ENCODE measurements at places on chromosomes 6 and 20.

DNA sequence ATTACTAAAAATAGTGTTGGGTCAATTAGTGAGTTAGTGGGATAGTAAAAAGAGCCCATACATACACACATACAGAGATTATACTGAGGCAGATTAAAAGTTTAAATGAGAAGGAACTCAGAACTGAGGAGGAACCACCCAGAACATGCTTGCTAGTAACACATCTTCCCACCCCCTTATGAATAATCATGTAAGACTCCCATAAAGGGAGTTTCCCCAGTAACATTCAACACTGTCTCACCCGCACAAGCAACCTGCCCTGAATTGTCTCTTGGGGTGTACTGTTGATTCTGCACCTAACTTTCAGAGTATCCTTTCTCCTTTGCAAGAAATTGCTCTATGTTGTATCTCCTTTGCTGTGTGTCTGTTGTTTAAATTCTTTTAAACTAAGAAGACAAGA is 11.1 kb upstream of the HLA-DQB2 start:
- no peak for DNase-seq

DNA sequence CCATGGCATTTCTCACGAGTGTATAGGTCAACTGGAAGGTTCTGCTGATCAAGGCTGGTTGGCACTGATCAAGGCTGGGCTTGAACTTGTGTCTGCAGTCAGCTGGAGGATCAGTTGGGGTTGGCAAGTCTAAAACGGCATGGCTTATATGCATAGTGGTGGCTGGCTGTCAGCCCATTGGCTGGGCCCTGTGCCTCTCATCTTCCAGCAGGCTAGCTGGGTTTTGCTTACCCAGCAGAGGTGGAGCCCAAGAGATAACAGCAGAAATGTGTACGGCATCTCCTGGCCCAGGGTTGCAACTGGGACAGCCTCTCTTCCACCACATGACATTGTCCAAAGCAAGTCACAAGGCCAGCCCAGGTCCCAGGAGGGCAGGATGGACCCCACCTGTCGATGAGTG is 158.2 kb downstream of the BMP7 start:
- no peak for DNase-seq

DNA sequence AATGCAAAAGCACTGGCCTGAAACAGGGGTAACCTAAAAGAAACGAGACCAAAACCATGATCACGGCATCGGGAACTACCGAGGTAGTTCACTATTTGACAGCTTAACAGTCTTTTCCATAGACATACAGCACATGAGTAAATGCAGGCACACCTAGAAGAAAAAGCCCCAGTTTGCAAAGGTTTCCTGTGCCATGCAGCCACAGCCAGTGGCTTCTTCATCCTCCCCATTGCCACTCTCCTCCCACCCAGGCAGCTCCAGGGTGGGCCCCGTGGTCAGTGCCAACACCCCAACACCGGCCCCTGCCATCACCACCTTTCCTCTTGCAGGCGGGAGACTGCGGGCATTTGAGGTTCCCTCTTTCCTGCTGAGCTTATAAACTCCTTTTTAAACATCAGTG is 115.4 kb downstream of the SLC23A2 start:
- no peak for DNase-seq

- peak; percentile 81 for DNase-seq
Observed at GRCh38 chr20:2652724-2653555, 508 bp downstream of the NOP56 start.

DNA sequence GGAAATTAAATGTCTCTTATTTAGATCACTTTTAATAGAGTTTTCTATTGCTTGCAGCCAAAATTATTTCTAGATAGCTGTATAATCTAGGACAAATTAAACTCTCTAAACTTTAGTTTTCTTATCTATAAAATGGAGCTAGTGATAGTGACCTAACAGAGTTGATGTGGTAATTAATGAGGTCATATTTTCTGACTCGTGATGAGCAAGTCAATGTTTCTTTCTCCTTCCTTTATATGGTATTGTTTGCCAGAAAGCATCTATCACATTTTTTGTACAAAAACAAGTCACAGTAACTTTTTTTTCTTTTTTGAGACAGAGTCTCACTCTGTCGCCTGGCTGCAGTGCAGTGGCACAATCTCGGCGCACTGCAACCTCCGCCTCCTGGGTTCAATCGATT is 267.7 kb downstream of the FARS2 start:
- no peak for DNase-seq

GRCh38 chr20:45341579-45341938 is 6.7 kb downstream of the SDC4 start:
- DNase-seq = no peak

DNA sequence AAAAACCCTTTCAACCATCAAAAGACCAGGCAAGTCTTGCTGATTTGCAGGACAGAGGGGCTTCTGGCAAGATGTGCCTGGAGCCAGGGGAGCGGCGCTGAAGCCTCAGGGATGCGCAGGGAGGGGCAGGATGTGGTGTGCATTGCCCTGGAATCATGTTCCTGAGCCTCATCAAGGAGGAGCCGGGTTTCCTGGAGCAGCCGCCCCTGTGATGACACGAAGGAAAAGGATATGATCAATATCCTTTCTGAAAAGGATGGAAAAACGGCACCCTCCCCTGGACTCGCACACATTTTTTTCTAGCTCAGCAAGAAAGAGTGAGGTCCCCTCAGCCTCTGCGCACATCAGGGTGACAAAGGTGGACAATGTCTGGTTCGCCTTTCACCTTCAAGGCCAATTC is 173.1 kb upstream of the SSTR4 start:
- DNase-seq = no peak

- no peak for DNase-seq
Observed at GRCh38 chr6:163720460-163721235, 306.1 kb downstream of the QKI start.

- no peak for DNase-seq
Observed at GRCh38 chr6:10511477-10511876, 9.7 kb upstream of the GCNT2 start.

GRCh38 chr6:25963426-25964123 is 973 bp downstream of the TRIM38 start:
- no peak for DNase-seq

GRCh38 chr6:47141171-47141570 is 99.0 kb upstream of the ADGRF1 start:
- no peak for DNase-seq

GRCh38 chr6:157075549-157076450 is 247.5 kb downstream of the TMEM242 start:
- no peak for DNase-seq

GRCh38 chr6:40419946-40420728 is 167.0 kb downstream of the LRFN2 start:
- no peak for DNase-seq

- DNase-seq = peak; percentile 95
Observed at GRCh38 chr20:63955827-63956663, at the start of gene UCKL1. TSS of gene UCKL1 (minus strand) at chr20:63956416. CDS start at chr20:63956372, 44 bp downstream.

- DNase-seq = peak; percentile 10
Observed at GRCh38 chr6:12528136-12528535, 188.4 kb upstream of the PHACTR1 start.

- DNase-seq = no peak
Observed at GRCh38 chr6:41878961-41879405, 16.2 kb downstream of the USP49 start.

GRCh38 chr6:105078386-105078708 is 101.5 kb downstream of the POPDC3 start:
- no peak for DNase-seq

DNA sequence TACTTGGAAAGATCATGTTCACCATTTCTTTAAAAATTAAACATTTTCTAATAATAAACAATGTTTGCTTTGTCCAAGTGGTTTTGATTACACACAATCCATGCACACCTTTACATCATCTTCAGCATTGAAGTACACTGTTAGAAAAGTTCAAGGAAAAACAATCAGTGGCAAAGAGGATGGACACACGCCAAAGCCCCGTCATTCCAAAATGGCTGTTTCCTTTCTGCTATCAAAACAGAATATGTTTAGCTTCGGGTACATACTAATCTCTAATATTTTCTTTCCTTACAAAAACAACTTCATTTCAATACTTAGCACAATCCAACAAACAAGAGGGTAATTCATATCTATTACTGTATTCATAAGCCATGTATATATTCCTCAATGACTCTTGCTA is 24.5 kb downstream of the REPS1 start:
- no peak for DNase-seq

DNA sequence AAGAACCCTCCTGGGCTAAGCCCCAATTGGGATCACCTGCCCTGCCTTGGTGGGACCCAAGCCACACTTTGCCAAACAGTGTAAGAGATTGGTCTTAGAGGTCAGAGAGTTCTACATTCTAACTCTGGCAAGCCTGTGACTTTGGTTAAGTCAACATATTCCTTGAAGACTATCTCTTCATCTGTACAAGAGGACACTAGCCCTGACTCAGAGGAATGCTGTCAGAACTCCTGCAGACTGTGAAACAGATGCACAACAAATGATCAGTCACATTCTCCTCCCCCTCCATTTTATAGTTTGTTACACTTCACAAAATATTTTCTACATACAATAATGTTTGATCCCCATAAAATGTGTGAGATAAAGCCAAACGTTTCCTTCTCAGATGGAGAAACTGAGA is 91.7 kb upstream of the EPB41L1 start:
- no peak for DNase-seq

DNA sequence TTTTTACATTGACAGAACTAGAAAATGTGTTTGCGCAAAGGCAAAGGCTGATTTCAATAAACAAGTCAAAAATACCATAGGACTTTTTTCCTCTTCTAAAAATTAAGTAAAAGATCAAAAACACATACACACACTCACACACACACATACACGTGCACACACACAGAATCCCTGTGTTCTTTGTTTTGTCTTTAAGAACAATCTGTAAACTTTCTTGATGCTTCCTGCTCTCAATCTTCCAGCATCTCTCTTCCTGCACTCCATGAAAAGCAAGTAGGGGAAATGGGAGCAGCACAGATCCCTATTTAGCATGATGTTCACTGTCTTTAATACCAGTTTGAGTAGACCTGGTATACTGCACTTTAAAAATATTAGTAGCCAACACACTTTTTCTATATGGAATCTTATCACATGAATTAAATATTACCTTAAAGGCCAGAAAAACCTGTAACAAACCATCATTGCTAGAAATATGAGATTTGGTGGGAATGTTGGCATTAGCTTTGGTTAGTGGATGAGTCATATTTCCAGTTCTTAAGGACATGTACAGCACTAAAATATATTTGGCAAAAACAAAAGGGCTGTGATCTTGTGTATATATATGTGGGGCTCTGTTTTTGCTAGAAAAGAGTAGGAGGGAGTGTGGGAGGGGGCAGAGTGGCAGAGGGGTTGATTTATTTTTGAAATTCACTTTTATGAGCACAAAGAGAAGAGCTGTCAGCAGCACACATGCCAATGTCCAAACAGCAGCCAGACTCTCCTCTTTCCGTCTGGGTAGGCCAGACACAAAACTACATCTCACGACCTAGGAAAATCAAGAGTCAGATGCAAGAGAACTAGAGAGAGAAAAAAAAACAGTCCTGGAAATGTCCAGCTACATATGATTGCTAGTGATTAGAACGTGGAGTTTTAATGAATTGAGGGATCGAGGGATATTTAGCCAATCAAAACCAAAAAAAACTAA is 4.6 kb downstream of the PTPRK start:
- DNase-seq = no peak

- DNase-seq = peak; percentile 13
Observed at GRCh38 chr6:169966312-169967181, 215.1 kb downstream of the ERMARD start.

DNA sequence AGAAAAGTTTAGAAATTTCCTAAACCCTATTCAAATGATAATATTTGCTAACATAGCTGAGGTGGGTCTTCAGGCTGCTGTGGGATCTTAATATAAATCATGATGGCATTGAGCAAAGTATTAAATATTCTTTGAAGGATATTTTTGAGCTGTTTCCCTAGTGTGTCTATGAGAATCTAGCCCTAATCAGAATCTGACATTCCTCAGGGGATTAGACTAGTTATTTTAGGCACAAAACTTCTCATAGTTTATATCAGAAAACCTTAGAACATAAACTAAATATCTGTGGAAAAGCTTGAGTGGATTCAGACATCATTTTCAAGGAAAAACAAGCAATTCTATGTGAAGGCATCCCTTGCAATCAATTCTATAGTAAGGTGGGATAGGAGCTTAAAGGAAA is 594.5 kb downstream of the RFPL4B start:
- DNase-seq = no peak

DNA sequence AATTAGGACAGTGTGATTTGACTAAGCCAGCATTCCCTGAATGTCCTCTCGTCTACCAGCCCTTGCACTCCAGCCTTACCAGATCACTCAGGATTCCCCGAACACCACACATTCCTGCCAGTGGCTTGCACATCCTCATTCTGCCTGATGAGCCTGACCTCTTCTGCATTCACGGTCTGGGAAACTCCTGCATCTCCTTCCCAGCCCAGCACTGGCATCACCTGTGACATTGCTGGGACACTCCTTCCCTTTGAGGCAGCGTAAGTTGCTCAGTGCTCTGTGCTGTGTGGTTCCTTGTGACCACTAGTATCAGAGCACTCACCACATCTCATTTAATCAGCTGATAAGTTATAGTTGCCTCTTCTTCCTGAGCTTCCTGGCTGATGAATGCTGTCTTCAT is 17.3 kb downstream of the NCOA7 start:
- DNase-seq = no peak

GRCh38 chr6:37202788-37203491 is 33.0 kb downstream of the PIM1 start:
- no peak for DNase-seq

GRCh38 chr6:33013608-33014007 is 4.2 kb upstream of the HLA-DOA start:
- DNase-seq = no peak

DNA sequence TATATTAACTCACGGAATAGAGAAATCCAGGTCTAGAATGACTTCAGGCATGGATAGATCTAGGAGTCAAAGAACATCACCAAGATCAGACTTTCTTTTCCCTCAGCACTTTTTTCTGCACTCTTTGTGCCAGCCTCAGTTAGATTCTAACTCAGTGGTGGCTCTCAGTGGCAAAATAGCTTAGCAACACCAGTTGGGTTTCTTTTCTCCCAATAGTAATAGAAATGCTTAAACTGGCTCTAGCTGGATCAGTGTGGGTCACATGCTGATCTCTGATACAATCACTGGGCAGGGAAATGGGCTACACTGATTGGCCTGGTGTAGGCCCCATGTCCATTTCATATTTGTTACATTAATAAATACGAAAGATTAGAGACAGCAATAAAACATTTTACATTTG is 44.2 kb upstream of the ARFGEF2 start:
- DNase-seq = no peak

GRCh38 chr20:38997622-38998021 is 35.5 kb downstream of the DHX35 start:
- DNase-seq = no peak

DNA sequence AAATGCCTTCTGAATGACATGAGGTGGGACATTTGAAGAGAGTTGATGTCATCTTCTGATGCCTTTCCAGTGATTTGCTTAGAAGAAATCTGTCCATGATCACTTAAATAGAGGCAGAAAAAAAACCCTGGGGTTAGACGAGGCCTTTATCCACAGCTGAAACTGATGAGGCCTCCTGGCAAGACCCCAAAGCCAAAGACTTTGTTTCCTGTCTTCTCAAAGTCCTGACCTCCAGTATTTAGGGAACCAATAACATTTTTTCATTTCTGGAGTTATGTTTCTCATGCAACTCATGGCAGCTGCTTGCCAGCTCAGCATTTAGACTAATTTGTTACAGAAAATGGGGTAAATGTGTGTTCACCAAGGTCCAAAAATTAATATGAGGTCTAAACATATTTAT is 248.0 kb upstream of the PRDM1 start:
- no peak for DNase-seq

GRCh38 chr20:56574531-56575142 is 41.6 kb downstream of the FAM209B start:
- DNase-seq = no peak

GRCh38 chr6:11681770-11682169 is 96.8 kb downstream of the ADTRP start:
- DNase-seq = no peak
